ENCODE measurements at places on chromosomes 2 and 18. TPM values are rescaled to one million over a fixed set of nuclear protein-coding genes. Genes with fewer than 3 reads are reported as not detected.

LYPD1 gene
- total RNA-seq = not detected

SALL3 gene
- not detected for total RNA-seq

RASGRP3 gene
- total RNA-seq = not detected

- no peaks in the 10 kb centered on the region for H3K36me3 ChIP-seq
- no peaks in the 10 kb centered on the region for H3K27me3 ChIP-seq
- no peak overlapping the region for H3K4me3 ChIP-seq
- H3K27ac ChIP-seq = no peak overlapping the region
Measured at GRCh38 chr18:52140986-52141385, 199.0 kb upstream of the DCC start.
